Effector CD8-positive, alpha-beta T cell (primary cell): ENCODE measurements at places on chromosomes 5 and 9.

DNA sequence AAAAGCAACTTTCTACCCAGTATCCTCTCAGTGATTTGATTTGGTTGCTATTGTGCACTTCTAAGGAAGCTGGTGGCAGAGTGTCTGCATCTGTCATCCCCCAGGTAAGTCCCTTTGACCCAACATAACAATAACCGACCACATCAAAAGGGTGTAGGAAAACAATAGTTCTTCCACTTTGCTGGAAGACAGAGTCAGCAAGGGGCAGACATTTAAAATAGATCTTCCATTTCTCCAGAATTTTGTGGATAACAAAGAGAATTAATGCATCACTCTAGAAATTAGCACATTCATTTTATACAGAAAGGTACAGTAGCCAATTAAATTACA, 177.5 kb downstream of the EBF1 start:
- no peak for DNase-seq

DNA sequence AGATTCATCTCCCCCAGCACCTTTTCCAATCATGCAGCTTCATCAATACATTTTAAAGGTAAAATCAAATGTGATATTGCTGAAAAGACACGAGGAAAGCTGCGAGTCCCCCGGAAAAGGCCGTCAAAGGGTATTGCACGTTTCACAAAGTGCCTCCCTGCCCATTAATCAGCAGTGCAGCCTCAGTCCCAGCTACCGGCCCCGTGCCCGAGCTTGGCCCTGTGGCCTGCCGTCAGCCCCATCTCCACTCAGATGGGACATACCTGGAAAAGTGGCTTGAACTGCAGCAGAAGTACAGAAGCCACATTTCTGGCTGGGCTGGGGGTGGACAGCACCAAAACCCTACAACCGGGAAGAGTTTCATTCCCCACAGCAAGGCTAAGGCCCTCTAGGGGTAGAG, 39.9 kb upstream of the EQTN start:
- DNase-seq = no peak

DNA sequence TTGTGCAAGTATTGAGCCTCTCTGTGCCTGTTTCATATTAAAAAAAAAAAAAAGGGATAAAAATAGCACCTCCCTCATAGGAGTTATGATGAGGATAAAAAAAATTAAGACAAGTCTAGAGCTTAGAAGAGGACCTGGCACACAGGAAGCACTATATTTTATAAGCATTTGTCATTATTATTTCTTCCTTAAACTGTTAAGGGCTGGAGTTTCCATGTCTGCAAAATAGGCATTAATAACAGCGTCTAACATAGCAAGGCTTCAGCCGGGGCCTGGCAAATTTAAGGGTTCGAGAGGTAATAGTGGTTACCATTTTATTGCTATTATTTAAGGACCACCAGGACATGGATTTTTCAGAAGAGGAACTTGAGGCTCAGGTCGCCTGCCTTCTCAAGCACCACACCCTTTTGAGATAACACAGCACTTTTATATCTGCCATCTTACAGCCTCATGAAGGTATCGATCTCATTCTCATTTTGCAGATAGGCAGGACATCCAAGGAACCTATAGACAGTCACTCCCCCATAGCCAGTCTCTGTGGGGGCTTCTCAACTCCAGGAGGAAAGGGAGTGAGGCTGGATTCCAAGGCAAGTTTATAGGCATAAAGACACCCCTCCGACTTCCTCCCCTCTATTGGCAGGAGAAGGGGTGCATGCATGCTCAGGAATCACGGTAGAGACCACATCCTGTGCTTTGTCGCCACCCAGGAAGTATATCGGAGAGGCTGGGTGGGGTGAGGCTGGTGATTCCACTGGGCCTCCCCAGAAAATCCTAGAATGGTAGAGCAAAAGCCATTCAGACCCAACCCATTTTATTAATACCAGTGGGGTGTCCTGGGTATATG, 2.4 kb downstream of the ANXA6 start:
- DNase-seq = peak; percentile 31

DNA sequence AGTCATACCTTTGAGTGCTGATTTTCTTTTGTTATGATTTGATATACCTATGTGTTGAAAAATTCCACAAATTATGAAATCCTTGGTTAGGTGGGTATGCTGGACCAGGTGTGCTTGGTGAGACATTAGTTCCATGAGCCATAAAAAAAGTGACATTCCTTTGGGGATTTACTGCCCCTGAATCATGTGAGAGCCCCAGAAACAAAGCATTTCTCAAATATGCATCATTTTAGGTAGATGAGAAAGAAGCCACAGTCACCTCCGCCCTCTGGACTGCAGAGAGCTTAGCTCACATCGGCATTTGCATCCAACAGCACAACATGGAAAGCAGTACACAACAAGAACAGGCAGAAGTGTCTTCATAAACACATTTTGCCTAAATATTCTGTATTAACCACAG, 55.3 kb downstream of the DAP start:
- DNase-seq = no peak

GRCh38 chr5:21159510-21160059, 1171.6 kb upstream of the CDH18 start:
- no peak for DNase-seq

DNA sequence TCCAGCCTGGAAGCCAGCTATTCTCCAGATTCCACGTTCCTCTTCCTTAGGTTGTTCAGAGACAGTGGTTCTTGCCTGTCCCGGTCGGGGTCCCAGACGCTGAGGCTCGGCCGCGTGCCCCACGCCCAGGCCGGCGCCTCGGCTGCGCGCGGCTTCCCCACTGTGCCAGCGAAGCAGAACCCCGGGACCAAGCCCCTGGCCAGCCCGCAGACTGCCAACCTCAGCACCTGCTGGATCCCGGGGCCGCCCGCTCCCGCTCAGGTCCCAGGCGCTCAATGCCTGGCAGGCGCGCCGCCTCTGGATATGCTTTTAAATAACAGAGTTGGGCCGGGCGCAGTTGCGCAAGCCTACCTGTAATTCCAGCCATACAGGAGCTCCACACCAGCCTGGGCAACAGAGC, 195.5 kb downstream of the MAN2A1 start:
- no peak for DNase-seq

DNA sequence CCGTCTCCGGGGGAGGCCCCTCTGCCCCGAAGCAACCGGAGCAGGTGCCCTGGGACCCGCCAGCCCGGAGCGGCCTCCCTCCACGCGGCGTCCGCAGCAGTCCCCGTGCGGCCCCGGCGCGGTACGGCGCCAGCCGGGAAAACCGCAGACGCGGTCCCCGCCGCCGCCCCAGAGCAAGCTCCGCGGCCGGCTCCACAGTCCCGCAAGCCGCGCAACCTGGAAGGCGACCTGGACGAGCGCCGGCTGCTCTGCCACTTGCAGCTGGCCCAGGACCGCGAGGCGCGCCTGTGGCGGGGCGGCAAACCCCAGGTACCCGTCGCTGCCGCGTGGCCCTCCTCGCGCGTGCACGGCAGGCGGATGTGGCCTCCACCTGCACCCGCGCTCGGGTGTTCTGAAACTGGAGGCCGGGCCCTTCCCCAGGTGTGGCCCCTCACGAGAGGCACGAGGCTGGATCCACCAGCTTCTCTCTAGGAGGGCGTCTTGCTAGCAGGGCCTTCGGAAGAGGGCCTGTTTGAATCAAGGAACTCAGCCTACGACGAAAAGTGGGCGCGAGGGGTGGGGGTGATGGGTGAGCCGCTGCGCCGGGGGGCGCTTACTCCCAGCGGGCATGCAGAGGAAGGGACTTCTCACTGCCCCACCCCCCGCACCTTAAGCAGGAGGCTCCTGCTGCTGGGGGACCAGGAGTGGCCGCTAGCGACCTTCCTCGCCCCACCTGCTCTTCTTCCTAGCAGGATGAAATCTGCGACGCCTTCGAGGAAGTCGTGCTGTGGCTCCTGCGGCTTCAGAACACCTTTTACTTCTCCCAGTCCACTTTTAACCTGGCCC, 602 bp downstream of the CCNI2 start:
- no peak for DNase-seq
